ENCODE measurements at places on chromosomes 7 and 10.

DNA sequence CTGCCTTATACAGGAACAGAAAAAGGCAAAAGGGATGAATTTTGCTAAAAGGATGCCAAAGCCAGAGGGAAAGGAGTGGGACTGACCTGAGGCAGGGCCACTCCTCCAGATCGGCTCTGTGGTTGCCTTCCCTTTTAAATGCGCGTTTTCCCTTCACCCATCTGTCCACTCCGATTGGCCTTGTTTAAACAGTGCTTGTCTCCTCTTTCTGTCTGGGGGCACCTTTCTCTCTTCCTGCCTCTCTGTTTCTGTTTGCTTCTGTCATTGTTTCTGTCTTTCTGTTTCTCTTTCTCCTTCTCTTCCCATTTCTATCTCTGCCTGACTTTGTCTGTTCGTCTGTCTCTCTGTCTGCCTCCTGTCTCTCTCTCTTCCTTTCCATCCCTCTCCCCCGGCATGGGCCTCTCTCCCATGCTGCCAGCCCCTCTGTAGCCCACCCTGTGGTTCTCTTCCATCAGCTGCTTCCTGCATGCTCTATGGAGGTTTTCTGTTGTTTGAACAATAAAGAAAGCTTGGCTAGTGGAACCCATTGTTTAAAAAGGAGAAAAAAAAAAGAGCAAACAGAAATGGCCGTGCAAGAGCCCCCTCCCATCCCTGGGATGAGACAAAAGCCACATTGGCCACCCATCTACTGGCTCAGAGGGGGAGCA lies 29.5 kb upstream of the HSPB1 start:
- peak; percentile 51 for DNase-seq

GRCh38 chr7:142992427-142992826 lies 30.3 kb upstream of the KEL start:
- peak; percentile 31 for DNase-seq

- no peak for DNase-seq
Measured at GRCh38 chr10:74114041-74114448, 36.6 kb downstream of the AP3M1 start.

- DNase-seq, result no peak
Measured at GRCh38 chr7:27091105-27091504, 4.7 kb downstream of the HOXA1 start.

DNA sequence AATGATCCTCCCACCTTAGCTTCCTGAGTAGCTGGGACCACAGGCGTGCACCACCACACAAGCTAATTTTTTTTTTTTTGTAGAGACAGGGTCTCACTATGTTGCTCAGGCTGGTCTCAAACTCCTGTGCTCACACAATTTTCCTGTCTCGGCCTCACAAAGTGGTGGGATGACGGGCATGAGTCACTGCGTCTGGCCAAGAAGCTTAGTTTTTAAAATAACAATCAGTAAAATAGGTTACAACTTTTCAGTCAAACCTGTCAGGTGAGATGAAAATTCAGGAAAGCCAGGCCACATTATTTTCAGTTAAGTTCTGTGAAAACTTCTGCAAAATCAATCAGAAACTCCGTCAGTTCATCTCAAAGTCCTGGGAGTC lies 55.4 kb downstream of the FAM241B start:
- DNase-seq, result no peak

DNA sequence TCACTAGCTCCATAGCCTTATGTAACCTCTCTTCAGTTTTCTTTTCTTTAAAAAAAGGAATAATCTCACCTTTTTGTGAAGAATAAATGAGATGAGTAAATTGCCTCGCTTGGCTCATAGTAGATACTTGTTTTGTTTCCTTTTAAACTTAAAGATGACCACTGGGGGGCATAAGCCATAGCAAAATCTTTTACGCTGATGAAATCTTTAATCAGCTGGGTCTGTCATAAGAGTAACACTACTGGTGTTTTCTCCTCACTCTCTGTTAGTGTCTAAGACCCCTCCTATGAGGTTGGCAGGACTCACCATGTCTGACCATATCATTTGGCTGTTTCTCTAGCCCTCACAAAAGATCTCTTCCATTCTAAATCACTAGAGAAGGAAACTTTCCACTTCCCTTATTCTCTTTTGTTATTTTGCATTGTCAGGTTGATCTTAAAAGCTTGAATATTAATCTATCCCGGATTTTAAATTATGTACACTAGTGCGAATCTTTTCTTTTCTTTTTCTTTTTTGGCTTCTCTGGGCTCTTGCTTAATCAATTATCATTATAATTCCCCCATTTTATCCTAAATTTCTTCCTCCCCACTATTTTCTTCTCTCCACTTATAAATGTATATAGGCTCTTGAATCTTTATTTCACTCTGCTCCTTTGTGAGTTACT lies 12.5 kb downstream of the STAG3 start:
- peak; percentile 74 for DNase-seq

DNA sequence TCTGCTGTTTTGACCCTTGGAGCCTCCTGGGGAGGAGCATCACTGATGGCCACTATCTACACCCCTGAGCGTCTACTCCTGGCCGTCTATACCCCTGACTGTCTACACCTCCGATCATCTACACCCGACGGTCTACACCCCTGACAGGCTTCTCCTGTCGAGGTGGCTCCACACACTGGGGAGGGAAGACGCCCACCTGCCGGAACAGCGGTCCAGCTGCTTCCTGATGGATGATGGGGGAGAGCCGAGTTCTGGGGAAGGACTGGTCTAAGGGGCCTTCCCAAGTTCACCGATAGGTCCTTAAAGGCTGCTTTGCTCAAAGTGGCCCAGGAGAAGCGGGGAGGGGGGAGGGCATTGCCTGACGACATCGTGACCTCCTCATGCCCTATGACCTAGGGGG lies 39.4 kb downstream of the GBX1 start:
- no peak for DNase-seq

- DNase-seq, result no peak
Measured at GRCh38 chr10:35428521-35428920, 92.2 kb downstream of the CCNY start.

DNA sequence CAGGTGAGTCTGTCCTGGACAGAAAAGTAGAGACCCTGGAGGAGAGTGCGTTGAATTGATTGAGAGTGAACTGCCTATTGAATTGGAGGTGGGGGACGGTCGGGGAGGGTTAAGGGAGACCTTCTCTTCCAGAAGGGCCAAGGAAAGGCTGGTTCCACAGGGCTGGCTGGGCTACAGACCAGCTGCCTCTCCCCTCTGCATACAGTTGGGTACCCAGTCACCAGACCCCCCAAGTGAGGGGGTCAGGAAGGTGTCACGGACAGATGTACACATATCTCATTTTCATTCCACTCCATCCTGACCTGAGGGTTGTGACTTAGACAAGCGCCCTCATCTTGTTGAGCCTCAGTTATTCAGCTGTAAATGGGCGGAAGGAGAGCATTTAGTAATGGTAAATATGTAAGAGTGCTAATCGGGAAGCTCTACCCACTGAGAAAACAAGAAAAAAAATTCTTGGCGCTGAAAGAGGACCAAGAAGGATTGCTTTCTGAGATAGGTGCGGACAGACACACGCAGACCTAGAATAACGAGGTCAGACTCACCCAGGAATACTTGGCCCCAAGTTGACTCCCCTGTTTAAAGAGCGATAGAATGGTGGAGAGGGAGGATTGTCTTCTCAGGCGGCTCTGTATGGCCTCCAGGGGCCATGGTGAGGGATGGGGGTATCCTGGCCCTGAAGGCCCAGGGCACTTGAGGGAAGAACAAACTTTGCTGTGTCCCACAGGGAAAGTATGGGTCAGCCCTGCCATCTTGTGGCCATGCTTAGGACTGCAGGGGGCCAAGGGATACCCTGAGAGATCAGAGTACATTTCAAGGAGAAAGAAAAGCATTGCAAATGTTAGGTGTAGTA lies 7.2 kb upstream of the MBL2 start:
- DNase-seq, result peak; percentile 68

GRCh38 chr7:100515072-100515532 lies 23.9 kb upstream of the AGFG2 start:
- no peak for DNase-seq

- DNase-seq, result peak; percentile 84
Measured at GRCh38 chr10:12130237-12130872, 878 bp downstream of the SEC61A2 start.

Measured in GM12865 (cell line).